ENCODE measurements at places on chromosomes 7 and 10. TPM values are rescaled to one million over a fixed set of nuclear protein-coding genes. Genes with fewer than 3 reads are reported as not detected.

DNA sequence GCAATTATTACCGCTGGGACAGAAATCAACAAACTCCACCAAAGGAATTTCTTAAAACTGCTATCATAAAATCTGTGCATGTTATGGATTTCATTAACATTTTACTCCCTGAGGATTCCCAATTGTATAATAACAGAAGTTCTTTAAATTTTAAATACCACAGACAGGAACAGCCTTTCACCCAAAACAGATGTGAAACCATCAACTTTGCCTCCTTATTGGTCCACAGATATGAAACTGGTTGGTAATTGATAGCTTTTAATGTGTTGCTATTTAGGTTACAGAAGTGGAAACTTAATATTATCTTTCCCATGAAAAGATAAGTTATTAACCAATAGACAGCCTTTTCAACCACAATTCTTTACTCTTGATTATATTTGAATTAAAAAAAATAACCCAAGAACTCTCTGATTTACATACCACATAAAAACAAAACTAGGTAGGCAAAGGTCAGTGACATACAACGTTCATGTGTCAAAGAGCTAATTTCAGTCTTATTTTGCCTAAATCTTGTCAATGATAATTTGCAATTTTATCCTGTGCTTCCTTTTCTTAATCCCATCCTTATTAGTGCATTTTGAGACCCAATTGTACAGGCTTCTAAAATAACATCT lies 90.0 kb downstream of the NRP1 start:
- DNase-seq = no peak
- H3K27ac ChIP-seq = no peak overlapping the region
- no peaks in the 10 kb centered on the region for H3K36me3 ChIP-seq
- no peaks in the 10 kb centered on the region for H3K27me3 ChIP-seq

The ACTL6B gene
- 0.52 TPM for total RNA-seq

GRCh38 chr7:91182819-91183764 lies 81.1 kb upstream of the FZD1 start:
- H3K36me3 ChIP-seq = no peaks in the 10 kb centered on the region
- no peaks in the 10 kb centered on the region for H3K27me3 ChIP-seq
- no peak overlapping the region for H3K27ac ChIP-seq
- DNase-seq = no peak
- H3K4me1 ChIP-seq = no peaks in the 10 kb centered on the region
- no peak overlapping the region for H3K4me3 ChIP-seq

DNA sequence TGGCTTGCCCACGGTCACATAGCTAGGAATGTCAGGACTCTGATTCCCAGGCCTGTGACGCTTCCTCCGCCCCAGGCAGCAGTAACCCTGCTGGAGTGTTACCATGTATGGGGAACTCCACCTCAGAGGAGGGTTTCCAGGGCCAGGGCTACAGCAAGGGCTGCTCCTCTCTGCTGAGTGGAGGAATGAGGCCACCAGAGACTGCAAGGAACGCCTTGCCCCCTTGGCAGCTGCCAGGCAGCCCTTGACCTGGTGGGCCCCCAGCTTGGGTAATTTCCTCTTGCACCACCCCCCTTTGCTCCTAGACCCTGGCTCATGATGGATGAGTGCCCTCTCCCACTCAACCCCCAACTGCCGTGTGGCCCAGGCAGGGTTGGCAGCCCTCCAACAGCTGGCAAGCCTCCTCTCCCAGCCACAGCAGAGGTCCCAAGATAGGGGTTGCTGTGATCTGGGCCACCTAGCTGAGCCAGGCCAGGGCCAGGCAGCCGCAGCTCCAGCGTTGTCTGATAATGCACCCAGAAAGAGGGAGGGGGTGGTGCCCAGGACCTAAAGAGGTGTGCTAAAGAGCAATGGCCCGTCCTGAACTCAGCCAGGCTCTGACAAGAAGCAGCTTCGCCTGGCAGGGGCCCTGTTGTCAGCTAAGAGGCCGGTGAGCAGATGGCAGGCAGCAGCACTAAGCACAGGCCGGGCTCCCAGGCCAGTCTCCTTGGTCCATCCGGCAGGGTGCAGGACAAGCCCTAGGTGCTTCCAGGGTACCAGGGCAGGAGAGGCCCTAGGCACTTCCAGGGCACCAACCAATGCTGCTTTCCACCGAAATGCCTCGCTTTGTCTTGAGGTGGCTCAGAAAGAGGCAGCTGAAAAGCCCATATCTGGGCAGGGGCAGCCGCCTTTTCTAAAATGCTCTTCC lies 35.4 kb downstream of the DRGX start:
- peaks cover 24% of the 10 kb centered on the region for H3K4me1 ChIP-seq
- no peak overlapping the region for H3K4me3 ChIP-seq
- H3K27me3 ChIP-seq = no peaks in the 10 kb centered on the region
- H3K36me3 ChIP-seq = no peaks in the 10 kb centered on the region
- DNase-seq = no peak

DNA sequence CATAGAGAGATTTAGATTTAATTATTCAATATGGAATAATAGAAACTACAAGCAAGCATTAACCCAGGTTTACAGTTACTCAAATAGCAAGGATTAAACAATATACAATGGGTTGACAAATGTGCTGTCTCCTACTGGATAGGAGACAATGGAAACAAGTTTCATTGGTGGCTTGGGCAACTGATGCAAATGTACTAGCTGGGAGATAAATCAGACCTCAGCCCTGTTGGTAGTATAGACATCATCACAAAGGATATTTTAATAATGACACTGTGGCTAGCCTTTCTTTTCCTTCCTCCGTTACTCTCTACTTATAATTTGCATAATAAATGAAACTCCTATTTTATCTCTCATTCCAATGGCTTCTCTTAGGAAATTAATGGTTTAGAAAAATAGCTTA lies 96.5 kb upstream of the DKK1 start:
- no peak overlapping the region for H3K4me3 ChIP-seq
- no peaks in the 10 kb centered on the region for H3K27me3 ChIP-seq
- peaks cover 15% of the 10 kb centered on the region for H3K4me1 ChIP-seq
- no peak overlapping the region for H3K27ac ChIP-seq

GRCh38 chr7:17150018-17150417 lies 148.4 kb upstream of the AHR start:
- no peaks in the 10 kb centered on the region for H3K27me3 ChIP-seq
- no peak overlapping the region for H3K27ac ChIP-seq
- no peaks in the 10 kb centered on the region for H3K4me1 ChIP-seq
- no peaks in the 10 kb centered on the region for H3K36me3 ChIP-seq
- no peak for DNase-seq
- H3K4me3 ChIP-seq = no peak overlapping the region

- H3K4me3 ChIP-seq = no peak overlapping the region
- H3K4me1 ChIP-seq = peaks cover 7% of the 10 kb centered on the region
- H3K27ac ChIP-seq = no peak overlapping the region
- H3K36me3 ChIP-seq = no peaks in the 10 kb centered on the region
Observed at GRCh38 chr10:12531305-12532220, 182.2 kb downstream of the CAMK1D start.

- no peak overlapping the region for H3K4me3 ChIP-seq
- no peak for DNase-seq
- H3K27ac ChIP-seq = no peak overlapping the region
Observed at GRCh38 chr7:45027774-45028114, 27.7 kb downstream of the CCM2 start.

DNA sequence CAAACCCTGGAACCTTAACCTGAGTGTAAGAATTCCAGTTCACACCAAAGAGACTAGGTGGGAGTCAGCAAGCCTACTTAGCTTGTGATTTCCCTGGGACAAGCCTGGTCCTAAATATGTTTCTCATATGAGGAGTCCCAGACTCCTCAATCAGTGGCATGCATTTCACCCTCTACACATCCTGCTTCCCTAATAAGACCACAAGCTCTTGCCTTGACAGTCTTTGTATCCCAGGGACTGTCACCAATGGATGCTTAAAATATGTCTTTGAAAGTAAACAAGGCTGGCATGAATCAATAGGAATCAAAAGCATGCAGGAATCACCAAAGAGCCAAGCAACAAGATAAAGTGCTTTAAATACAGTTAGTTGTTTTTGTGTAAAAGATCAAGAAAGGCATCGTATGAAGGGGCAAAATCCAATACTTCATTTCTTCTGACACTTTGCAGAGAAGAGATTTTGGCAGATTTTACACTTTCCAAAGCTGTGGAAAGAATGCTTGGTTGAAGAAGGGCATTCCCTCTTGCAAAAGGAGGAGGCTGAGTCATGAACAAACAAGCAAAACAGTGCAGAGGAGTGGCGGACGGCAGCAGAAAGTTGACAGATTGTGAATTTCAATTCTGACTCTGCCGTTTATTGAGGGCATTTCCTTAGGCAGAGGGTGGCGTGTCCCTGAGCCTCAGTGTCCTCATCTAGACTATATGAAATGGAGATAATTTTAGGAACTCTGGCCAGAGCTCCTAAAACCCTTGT lies 8.5 kb upstream of the NFE2L3 start:
- H3K36me3 ChIP-seq = no peaks in the 10 kb centered on the region
- H3K4me3 ChIP-seq = no peak overlapping the region
- H3K27me3 ChIP-seq = no peaks in the 10 kb centered on the region
- DNase-seq = no peak
- H3K27ac ChIP-seq = no peak overlapping the region

- no peaks in the 10 kb centered on the region for H3K27me3 ChIP-seq
- no peak overlapping the region for H3K27ac ChIP-seq
- H3K36me3 ChIP-seq = no peaks in the 10 kb centered on the region
Observed at GRCh38 chr10:3395458-3395861, 222.9 kb upstream of the PITRM1 start.

The SPDYE6 gene
- not detected for total RNA-seq

DNA sequence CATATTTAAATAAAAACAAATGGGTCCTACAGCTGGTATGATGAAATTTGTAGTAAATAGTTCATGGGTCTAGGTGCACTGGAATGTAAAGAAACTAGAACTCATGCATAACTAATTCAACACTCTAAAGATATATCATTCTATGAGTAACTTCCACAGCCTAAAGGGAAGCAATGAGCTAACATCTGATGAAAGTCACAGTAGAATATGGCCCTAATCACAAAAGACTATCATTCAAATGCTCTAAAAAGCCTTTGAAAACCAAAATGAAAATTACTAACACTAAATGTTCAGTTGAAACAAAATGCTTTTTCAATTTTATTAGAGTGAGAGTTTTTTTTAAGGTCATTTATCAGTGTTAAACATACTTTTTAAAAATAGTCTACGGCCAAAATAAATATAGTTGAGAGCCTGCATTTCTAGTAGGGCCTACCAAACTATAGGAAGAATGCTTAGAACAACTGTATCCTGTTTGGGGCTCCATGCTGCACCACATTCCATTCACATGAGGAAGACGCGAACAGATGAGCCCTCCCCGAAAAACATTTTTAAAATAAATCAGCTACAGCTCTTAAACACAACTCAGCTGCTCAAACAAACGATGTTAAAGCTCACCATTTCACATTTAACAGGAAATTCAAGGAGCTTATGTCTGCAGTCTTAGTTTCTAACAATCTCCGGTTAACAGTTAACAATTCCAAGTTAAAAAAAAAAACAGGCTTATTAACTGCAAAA lies 134.5 kb downstream of the NRBF2 start:
- H3K27ac ChIP-seq = peak overlapping the region; percentile 89
- peak overlapping the region; percentile 11 for H3K4me3 ChIP-seq
- no peaks in the 10 kb centered on the region for H3K27me3 ChIP-seq

DNA sequence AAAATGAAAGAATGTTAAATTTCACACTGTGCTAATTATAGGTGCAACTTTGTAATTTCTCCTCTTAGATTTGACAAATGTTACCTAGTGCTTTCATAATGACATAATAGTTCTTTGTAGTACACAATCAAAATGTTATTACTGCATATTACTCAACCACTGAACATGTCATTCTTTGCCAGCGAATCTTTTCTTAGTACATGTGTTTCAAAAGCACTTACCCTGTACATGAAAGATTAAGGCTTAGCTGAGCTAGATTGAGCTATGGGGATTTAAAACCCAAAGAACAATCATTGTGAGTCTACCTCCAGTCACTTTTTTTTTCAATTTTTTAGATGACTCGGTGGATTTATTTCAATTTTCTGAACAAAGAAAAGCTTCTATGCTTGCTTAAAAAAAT lies 123.5 kb upstream of the FERD3L start:
- no peak overlapping the region for H3K4me3 ChIP-seq
- DNase-seq = no peak
- no peaks in the 10 kb centered on the region for H3K4me1 ChIP-seq
- H3K27ac ChIP-seq = no peak overlapping the region
- no peaks in the 10 kb centered on the region for H3K36me3 ChIP-seq
- no peaks in the 10 kb centered on the region for H3K27me3 ChIP-seq

DNA sequence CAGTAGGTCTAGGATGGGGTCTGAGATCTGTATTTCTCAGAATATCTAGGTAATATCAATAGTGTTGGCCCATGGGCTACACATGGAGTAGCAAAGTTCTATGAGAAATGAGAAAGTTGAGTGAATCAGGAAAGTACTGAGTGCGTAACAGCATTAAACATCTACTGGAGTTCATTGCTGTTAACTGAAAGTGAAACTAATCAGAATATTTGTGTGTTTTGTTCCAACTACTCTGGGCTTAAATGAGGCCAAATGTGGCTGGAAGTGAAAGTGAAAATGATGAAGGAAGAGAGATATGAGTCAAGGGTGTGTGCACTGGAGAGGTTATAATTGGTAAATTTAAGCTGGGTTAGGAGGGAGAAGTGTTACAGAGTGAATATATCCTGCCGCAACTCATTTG lies 46.5 kb downstream of the TMEM106B start:
- no peak overlapping the region for H3K27ac ChIP-seq
- no peak overlapping the region for H3K4me3 ChIP-seq
- H3K36me3 ChIP-seq = no peaks in the 10 kb centered on the region
- DNase-seq = no peak

DNA sequence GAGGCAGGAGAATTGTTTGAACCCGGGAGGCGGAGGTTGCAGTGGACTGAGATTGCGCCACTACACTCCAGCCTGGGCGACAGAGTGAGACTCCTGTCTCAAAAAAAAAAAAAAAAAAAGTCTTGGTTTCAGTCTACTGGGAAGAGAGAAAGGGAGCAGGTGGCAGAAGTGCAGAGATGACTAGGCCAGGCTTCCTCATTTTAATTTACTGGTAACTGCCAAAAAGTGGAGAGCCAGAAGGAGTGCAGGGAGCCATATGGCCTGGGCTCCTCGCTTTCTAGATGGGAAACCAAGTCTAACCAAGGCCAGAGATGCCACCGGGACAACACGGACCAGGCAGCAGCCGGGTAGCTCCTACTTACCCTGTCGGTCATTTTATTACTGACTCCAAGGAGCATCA lies 12.2 kb downstream of the SEPHS1 start:
- H3K4me1 ChIP-seq = no peaks in the 10 kb centered on the region
- H3K36me3 ChIP-seq = no peaks in the 10 kb centered on the region
- H3K4me3 ChIP-seq = no peak overlapping the region
- no peak overlapping the region for H3K27ac ChIP-seq

The CACNB2 gene
- 12.7 TPM for total RNA-seq

The ZNF804B gene
- 4.9 TPM for total RNA-seq

The TMEM225B gene
- not detected for total RNA-seq

The ANK3 gene
- total RNA-seq = 113 TPM

The GHITM gene
- total RNA-seq = 55.5 TPM

GRCh38 chr10:34524369-34525091 lies 290.6 kb downstream of the PARD3 start:
- no peaks in the 10 kb centered on the region for H3K27me3 ChIP-seq
- DNase-seq = no peak

The C10orf53 gene
- not detected for total RNA-seq

GRCh38 chr7:40133561-40134427 lies 628 bp downstream of the MPLKIP start:
- H3K27ac ChIP-seq = peak overlapping the region; percentile 89
- H3K4me1 ChIP-seq = peaks cover 31% of the 10 kb centered on the region
- no peaks in the 10 kb centered on the region for H3K27me3 ChIP-seq
- DNase-seq = no peak
- peak overlapping the region; percentile 58 for H3K4me3 ChIP-seq
